Left forelimb (tissue), 1 donor: ENCODE measurements at places on chromosomes 2 and 18.

- no peak for DNase-seq
Measured at GRCh38 chr18:70148039-70148938, 57.2 kb downstream of the RTTN start.

GRCh38 chr18:8794156-8794933 is 89.0 kb downstream of the MTCL1 start:
- no peak for DNase-seq

- DNase-seq = no peak
Measured at GRCh38 chr18:61891894-61892293, 913 bp downstream of the RNF152 start.

- DNase-seq = no peak
Measured at GRCh38 chr2:210003359-210003758, 921 bp downstream of the RPE start.

GRCh38 chr18:47932603-47933002 is 2.1 kb upstream of the SMAD2 start:
- no peak for DNase-seq

DNA sequence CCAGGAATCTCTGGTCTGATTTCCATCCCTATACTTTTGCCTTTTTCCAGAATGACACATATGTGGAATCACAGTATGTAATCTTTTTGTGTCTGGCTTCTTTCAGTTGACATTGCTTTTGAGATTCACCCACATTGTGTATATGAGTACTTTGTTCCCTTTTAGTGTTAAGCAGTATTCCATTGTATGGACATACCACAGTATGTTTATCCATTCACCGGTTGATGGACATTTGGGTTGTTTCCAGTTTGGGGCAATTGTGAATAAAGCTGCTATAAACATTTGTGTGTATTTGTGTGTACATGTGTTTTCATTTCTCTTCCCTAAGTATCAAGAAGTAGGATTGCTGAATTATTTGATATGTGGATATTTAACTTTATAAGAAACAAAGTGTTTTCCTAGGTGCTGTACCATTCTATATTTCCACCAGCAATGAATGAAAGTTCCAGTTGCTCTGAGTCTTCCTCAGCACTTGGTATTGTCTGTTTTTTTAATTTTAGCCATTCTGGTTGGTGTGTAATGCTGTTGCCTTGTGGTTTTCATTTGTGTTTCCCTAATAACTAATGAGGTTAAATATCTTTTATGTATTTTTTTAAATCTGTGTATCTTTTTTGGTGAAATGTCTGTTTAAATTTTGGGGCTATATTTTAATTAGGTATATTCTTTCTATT is 203.5 kb upstream of the HAAO start:
- no peak for DNase-seq

DNA sequence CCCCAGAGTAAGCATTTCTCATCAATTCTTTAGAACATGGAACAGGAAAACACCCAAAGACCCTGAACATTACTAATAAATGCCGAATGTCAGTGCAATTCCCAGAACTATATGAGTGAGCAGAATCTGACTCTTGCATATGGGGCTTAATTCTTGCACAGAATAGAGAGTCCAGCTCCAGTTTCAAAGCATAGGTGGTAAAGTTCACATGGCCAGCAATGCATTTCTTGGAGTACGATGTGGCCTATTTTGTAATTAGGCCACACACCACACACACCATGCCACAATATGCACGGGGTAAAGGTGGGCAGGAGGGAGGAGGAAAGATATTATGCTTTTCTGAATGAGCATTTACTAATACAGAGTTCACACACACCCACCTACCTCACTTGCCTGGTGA is 56.5 kb downstream of the PLA2R1 start:
- no peak for DNase-seq

DNA sequence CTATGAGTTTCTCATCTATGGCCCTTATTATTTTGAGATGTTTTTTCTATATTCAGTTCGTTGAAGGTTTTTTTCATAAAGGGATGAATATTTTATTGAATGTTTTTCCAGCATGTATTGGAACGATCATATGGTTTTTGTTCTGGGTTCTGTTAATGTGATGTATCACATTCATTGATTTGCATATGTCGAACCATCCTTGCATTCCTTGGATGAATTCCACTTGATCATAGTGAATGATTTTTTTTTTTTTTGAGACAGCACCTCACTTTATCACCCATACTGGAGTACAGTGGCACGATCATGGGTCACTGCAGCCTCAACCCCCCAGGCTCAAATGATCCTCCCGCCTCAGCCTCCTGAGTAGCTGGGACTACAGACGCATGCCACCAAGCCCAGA is 5.5 kb upstream of the NEMP2 start:
- DNase-seq = no peak

DNA sequence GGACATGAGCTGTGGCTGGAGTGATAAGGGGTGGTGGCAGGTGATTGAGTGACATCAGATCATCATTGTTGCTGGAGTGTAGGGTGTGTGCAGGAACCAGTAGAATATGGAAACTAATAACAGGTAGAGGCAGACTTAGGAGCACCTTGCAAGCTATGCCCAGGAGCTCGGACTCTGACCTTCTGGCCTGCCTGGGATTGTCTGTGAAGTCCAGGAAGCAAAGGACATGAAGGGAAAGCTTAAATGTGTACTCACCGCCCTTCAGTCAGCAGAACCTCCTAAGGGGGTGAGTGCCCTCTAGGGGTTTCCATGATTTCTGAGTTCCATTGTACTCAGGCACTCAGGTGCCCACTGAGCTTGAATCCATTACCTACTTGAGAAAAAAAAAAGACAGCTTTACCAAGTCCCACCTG is 104.2 kb downstream of the CRIM1 start:
- no peak for DNase-seq

GRCh38 chr2:51624995-51625394 is 593.1 kb upstream of the NRXN1 start:
- DNase-seq = no peak

- peak; percentile 6 for DNase-seq
Measured at GRCh38 chr2:224155896-224156295, 116.8 kb upstream of the SERPINE2 start.

DNA sequence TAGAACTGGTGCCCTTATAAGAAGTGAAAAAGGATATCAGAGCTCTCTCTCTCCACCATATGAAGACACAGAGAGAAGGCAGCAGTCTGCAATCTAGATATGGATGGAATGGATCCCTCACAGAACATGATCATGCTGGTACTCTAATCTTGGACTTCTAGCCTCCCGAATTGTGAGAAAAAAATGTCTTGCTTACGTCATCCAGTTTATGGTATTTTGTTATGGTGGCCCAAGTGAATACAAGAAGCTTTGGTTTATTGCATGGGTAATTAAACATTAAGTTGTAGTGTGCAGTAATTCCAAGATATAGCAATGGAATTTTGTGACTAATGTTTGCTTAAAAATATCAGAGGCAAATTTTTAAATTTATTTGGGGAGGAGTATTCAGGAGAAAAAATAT is 1667.4 kb upstream of the SLC39A10 start:
- no peak for DNase-seq

DNA sequence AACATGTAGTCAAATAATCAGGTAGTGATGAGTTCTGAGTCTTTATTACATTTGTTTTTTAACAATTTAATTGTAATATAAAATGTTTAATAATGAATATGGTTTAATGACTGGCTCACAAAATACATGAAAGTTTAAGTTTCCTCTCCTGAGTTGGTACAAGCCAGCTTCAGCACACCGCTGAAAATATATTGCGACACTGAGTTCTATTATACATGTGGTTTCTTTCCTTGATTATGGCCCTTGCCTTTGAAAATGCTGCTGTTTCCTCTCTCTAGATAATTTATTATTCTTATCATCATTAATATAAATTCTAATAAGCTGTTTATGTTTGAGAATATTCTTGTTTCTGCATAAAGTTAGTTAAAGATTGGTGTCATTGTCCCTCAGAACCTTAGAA is 249.3 kb downstream of the PARD3B start:
- DNase-seq = no peak

DNA sequence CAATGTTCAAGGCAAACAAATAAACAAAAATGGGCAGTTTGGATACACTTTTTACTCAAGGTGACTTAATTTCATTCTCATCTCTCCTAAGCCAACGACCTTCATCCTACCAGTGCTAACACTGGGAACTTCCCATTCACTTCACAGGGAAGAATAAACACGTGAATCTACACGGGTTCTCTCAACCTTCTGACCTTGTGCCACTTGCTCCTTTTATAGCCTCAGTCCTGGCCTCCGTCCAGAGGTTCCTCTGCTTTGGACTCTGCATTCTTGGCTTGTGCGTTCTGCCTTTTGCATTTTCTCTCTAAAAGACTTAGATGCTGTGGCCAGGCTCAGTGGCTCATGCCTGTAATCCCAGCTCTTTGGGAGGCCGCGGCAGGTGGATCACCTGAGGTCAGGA is 13.8 kb downstream of the ZNF2 start:
- DNase-seq = no peak

GRCh38 chr18:74489676-74490075 is 6.5 kb upstream of the CNDP2 start:
- DNase-seq = peak; percentile 53

DNA sequence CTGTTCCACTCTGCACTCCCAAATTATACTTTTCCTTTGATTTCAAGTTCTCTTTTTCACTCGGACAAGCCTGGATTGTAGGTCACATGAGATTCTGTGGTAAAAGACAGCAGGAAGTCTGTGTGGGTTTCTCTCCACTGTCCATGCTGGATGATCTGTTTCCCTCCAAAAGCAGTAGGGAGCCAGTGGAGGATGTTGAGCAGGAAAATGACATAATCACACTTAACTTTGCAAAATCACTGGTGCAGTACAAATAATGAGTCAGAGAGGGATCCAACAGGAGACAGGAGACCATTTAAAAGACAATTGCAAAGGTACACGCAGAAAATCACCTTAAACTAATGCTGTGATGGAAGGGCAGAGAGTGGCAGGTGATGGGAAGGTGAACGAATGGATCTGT is 301.3 kb downstream of the ZNF407 start:
- no peak for DNase-seq

- no peak for DNase-seq
Measured at GRCh38 chr2:44100351-44100750, 68.3 kb upstream of the PPM1B start.

DNA sequence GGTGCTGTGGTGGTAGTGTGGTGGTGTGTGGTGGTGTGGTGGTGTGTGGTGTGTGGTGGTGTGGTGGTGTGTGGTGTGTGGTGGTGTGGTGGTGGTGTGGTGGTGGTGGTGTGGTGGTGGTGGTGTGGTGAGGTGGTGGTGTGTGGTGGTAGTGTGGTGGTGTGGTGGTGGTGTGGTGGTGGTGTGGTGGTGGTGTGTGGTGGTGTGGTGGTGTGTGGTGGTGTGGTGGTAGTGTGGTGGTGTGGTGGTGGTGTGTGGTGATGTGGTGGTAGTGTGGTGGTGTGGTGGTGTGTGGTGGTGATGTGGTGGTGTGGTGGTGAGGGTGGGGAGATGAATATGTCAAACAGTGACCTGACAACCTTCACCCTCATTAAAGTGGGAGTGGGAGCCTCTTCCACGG is 55.6 kb upstream of the DLGAP1 start:
- peak; percentile 91 for DNase-seq

DNA sequence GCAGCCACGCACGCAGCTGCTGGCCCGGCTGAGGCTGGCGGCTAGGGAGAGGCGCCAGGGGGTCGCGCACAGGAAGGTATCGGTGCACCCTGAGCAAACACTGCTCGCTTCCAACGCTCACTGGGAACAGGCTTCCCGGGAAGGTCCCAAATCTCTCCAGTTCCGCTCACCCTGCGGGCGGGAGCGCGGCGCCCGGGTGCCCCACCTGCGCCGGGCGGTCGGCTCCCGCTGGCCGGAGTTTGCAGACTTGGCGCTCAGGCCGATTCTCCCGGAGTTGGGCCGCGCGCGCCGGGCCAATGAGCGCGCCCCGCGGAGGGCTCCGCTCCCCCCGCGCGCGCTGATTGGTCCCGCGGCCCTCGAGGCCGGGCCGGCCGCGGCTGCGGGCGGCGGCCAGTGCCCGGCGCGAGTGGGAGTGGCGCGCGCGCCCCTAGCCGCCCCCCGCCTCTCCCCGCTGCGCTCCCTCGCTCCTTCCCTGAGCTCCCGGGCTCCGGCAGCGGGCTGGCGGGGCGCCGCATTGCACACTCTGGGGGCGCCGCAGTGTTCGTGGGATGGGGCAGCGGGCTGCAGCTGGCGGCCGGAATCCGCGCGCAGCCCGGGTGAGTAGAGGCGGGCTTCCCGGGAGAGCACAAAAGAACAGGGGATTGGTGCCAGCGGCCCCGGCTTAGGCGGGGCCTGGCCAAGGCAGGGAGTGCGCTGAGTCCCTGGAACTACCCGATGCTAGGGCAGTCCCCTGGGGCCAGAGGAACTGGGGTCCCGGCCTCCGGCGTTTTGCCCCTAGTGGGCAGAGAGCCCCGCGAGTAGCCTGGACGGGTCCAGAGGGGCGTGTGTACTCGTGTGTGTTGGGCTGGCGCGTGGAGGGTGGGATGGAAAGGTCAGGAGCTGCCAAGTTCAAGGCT is at the start of gene LYPD6:
TSS of gene LYPD6 (plus strand) at position 461 of the 896 bp plus-strand sequence. CDS start 107,122 bp downstream, outside the sequence.
- DNase-seq = peak; percentile 87

GRCh38 chr2:842151-842803 is 108.4 kb upstream of the SNTG2 start:
- DNase-seq = no peak

GRCh38 chr2:3130889-3131635 is 246.6 kb downstream of the EIPR1 start:
- no peak for DNase-seq

DNA sequence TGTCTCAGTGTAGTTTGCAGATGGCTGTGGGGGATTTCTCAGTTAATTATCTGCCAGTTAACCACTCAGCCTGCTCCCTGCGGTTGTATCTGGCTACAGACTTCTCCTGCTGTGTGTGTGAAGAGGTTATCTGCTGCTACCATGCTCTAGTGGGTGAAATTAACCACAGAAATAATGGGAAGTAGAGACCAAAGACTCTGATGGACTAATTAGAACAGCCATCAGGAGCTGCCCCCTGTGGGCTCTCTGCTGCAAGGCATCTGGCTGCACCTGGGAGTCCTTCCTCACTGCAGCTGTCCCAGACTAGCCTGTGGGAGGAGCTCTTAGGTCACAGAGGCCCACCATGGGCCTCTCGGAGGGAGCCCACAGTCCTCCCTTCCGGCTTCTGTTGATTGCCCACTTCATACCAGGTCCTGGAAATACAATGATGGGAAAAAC is 66.6 kb downstream of the CTIF start:
- DNase-seq = no peak

GRCh38 chr2:221822416-221822815 is 250.3 kb upstream of the EPHA4 start:
- DNase-seq = no peak
